Left ventricle myocardium inferior (tissue), 1 donor: ENCODE measurements at places on chromosomes 2 and 18.
A peak's percentile ranks its signal among the peaks of the same experiment; 100 is the strongest.

DNA sequence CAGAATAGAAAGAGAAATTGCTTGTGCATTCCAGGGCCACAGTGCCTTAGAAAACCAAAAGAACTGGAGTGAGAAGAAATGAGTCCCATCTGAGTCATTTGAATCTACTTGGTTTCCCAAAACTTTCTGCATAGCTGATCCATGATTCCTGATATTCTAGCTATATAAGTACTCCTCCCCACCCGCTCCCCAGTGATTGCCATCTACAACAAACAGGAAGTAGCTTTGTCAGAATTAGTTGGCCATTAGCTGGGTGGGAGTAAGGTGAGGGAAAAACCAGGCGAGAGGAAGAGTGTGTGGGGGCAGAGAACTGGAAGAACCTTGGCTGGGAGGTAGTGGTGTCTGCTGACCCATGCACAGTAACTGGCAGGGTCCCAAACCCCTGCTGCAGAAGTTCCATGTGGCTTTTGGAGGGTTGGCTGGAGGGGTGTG lies 122.1 kb downstream of the ACAA2 start:
- no peak for DNase-seq

DNA sequence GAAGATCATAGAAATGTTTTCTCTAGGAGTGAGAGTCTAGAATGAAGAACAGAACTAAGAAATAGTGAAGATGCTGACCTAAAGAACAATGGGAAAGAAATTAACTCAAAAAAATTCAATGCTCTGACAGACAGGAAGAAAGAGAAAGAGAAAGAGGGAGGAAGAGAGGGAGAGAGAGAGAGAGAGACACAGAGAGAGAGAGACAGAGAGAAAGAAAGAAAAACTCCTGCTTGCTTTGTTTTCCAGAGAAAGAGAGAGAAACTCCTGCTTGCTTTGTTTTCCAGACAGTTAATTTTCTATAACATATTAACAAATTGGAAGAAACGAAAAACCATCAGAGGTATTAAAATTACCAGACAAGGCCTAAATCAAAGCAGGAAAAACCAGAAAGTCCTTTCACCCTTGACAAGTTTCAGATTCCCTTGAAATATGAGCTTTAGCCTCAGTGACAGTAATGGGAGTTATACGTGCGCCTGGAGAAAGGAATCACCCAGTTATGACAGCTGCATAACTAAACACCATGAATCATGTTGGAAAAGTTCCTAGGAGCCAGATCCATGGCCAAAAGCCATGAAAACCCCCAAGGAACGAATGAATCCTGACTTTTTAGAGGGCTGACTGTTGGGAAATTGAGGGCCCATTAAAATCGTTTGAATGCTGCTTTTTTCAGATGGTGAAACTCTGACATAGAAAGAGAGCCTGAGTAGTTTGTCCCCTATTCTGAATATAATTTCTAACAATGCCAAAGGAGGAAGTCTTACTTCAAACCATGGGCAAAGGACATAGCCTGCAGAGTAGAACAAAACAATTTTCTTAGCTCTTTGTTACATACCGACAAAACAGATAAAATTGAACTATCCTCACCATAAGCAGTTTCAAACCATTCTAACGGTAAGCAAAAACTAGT lies 228.6 kb upstream of the CHST9 start:
- no peak for DNase-seq

GRCh38 chr2:217622205-217623060 lies 380.4 kb downstream of the TNS1 start:
- DNase-seq, result no peak

- DNase-seq, result peak; percentile 41
Observed at GRCh38 chr2:105812180-105813044, 67.7 kb downstream of the NCK2 start.

- no peak for DNase-seq
Observed at GRCh38 chr2:101720732-101721131, 23.2 kb downstream of the MAP4K4 start.

- no peak for DNase-seq
Observed at GRCh38 chr2:55175254-55176093, 56.6 kb downstream of the CLHC1 start.

DNA sequence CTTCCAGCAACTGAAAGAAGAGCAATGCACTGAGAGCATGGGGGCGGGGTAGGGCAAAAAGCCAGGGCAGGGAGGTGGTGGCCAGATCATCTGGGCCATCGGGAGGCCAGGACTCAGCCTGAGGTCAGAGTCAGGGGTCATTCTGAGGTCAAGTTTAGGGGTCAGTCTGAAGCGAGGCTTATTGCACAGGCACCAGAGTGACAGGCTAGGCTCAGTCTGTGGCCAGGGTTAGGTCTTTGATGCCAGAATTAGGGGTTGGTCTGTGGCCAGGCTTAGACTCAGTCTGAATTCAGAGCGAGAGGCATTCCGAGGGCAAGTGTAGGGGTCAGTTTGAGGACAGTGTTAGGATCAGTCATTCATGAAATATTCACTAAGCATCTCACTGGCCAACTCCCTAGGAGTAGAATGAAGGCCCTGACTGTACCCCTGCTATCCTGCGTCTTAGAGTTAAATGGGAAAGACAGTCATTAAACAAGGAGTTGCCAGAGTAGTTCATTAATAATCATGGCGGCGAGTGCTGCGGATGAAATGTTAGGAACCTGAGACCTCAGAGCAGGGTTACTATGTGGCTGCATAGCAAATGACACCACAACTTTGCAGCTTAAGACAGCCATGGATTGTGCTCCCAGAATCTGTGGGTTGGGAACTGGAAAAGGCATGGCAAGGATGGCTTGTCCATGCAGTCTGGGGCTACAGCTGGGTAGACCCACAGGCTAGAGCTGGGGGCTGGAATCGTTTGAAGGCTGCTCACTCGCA lies 198.7 kb downstream of the CYP26B1 start:
- no peak for DNase-seq
